ENCODE measurements at places on chromosomes 11 and 22.
A peak's percentile ranks its signal among the peaks of the same experiment; 100 is the strongest.

DNA sequence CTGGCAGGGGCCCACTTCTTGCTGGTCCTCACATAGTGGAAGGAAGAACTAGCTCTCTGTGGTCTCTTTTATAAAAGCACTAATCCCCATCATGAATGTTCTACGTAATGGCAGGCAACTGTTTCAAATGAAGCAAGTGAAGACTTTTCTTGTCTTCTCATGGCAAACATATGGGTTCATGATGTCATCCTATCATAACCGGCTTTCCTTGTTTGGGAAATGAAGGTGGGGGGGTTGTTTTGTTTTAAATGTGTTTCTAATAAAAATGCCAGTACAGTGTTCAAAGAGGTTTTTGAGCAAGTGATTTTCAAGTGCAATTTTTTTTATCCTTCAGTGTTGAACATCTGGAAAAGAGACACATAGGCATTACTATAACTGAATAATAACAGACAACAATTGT is 33.4 kb downstream of the REXO2 start:
- no peak for ATAC-seq

GRCh38 chr11:76604626-76605241 is 65.8 kb downstream of the LRRC32 start:
- no peak for ATAC-seq

- peak; percentile 68 for ATAC-seq
Measured at GRCh38 chr22:42317008-42317407, 46.6 kb upstream of the TCF20 start.

GRCh38 chr11:17639091-17639490 is 80.3 kb upstream of the MYOD1 start:
- ATAC-seq = no peak

- ATAC-seq = no peak
Measured at GRCh38 chr11:126544108-126545056, 188.9 kb downstream of the ST3GAL4 start.

DNA sequence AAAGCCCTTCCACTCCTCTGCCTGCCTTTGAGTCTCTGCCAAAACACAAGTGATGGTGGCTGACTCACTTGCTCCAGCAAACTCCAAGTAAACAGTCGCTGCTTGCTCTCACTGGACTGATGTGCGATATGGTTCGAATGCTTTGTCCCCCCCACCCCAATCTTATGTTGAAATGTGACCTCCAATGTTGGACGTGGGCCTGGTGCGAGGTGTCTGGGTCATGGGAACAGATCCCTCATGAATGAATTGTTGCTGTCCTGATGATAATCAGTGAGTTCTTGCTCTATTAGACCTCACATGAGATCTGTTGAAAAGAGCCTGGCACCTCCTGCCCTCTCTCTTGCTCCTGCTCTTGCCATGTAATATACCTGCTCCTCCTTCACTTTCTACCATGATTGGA is 747.9 kb downstream of the OPCML start:
- no peak for ATAC-seq

DNA sequence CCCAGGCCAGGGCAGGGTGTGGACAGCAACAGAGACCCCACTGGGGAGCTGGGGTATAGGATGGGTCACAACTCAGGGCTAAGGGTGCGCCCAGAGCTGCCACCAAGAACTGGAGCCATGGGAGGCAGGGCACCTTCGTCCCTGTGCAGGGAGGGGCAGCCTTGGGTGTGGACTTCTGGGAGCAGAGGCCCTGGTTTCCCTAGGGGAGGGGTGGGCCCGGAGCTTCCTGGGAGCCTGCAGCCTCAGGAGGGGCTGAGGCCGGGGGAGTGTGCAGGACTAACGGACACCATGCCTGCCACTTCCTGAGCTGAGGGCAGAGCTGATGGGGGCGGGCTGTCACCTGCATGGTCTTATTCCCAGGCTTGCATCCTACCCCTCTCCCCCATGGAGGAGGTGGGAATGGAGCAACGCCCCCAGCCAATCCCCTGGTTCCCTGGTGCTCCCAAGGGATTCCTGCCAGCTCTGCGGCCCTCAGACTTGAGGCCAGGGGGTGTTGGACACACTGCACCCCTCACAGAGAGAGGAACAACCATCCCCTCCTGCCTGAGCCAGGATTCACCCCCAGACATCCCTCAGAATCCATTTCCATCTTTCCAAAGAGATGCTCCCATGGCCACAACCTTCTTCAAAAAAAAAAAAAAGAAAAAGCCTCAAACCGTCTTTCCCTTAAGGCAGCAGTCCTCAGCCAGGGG is 225.7 kb downstream of the CTTN start:
- ATAC-seq = no peak

DNA sequence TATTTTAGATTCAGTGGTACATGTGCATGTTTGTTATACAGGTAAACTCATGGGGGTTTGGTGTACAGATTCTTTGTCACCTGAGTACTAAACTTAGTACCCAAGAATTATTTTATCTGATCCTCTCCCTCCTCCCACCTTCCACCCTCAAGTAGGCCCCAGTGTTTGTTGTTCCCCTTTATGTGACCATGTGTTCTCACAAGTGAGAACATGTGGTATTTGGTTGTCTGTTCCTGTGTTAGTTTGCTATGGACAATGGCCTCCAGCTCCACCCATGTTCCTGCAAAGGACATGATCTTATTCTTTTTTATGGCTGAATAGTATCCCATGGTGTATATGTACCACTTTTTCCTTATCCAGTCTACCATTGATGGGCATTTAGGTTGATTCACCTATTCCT is 6.8 kb downstream of the SMIM38 start:
- no peak for ATAC-seq

DNA sequence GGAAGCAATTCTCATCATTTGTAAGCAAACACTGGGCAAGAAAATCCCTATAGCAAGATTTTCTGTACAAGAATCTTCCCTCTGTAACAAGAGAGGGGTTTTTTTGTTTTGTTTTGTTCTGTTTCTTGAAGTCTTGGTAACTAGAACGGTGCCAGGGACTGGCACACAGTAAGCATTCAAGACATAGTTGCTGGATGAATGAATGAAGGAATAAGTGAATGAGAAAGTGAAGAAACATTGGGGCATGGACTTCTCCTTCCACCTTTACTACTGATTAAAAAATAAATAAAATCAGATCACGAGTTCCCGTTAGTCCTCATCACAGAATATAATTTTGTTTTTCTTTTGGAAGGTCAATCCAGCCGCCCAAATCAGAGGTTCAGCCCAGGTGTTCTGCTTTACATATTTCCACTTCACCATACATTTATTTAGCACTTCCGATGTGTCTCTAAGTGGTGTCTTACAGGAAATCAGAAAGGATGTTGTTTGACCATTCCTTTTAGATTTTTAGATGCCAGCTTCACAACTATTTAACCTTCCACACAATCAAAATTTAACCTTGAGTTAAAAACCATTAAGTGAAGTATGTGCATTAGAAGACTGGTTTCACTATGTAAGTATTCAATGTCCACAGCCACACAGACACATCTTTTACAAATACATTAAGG is 281.2 kb downstream of the CADM1 start:
- ATAC-seq = no peak

GRCh38 chr11:134261626-134262488 is 8.5 kb downstream of the ACAD8 start:
- no peak for ATAC-seq

GRCh38 chr22:49242480-49242879 is 585.2 kb downstream of the BRD1 start:
- ATAC-seq = no peak

- no peak for ATAC-seq
Measured at GRCh38 chr22:46378426-46379065, 43.0 kb downstream of the TRMU start.

GRCh38 chr11:68583041-68583446 is 101.3 kb upstream of the GAL start:
- ATAC-seq = no peak

DNA sequence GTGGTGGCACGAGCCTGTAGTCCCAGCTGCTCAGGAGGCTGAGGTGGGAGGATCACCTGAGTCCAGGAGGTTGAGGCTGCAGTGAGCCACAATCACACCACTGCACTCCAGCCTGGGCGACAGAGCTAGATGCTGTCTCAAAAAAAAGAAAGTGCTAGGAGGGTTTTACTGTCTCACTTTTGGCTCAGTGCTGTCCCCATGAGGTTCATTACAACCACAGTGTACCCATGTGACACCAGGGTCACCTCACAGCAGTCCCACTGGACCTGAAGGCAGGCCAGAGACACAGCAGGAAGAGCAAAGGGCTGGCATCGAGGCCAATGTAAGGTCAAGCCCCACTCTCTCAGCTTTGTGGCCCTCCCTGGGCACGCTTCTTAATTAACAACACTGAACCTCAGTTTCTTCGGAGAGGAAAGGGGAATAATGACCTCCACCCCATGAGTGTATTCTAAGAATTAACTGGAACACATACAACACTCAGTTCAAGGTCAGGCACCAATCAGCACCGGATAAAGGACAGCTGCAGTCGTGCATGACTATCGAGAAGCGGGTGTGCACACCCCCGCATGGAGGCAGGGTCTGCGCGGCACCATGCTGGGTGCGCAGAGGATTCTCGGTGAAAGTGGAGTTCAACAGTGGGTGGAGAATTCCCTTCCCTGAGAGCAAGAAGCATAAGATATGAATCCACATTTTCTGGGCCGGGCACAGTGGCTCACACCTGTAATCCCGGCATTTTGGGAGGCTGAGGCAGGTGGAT is 30.9 kb upstream of the BAIAP2L2 start:
- no peak for ATAC-seq

DNA sequence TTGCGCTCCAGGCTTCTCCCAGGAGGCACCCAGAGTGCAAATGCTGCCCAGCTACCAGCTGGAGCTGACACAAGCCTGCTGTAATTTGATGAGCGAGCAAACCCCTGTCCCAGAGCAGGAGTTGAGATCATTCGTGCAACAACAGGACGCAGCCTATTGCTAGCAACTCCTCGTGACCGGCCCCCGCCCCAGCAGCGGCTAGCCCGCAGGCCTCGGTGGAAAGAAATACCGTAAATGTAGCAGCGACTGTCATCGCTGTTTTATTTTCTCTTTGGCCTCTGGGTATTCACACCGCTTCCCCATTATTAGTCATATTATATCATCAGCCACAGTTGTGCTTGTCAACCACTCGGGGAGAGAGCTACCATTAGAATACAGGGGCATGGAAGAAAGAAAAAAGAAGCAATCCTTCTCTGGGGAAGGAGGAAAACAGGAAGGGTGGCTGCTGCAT is 59.2 kb upstream of the ATXN10 start:
- peak; percentile 72 for ATAC-seq

GRCh38 chr11:113174882-113175281 is 139.5 kb upstream of the TTC12 start:
- ATAC-seq = no peak

DNA sequence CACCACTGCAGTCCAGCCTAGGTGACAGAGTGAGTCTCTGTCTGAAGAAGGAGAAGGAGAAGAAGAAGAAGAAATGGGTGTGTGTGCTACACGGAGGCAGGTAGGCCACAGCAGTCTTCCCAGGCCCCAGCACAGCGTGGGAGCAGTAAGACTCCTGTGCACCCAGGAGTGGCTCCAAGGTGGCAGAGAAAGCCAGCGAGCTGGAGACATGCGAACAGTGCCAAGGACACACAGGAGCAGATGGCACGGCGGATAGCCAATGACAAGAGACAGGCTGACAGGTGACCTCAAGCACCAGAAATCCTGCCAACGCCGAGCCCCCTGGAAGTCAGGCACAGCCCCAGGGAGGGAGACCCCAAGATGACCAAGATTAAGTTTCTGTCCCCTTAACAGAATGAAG is 9.0 kb upstream of the SCGB1A1 start:
- ATAC-seq = no peak

GRCh38 chr11:116072133-116072532 is 567.9 kb upstream of the CADM1 start:
- ATAC-seq = no peak

Data from gastroesophageal sphincter (tissue), 4 donors.